ENCODE measurements at places on chromosomes 4 and X.

GRCh38 chr4:163175971-163176958 lies 9.6 kb upstream of the NAF1 start:
- no peak for DNase-seq

DNA sequence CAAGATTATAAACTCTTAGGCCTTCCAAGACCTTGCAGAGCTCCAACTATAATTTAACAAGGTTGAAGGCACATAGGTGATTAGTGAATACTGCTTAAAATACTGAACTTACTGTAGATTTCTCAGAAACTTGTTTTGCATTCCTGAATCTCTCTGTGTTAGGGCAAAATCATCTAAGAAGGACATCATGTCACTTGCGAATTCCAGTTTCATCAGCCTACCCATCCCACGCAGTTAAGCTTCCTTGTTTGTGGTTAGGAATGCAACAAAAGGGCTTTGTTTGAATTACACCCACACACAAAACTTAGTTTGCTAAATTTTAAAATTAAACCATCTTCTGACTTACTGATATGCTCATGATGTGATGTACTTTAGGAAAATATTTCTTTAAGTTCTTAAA lies 174.0 kb downstream of the SOWAHB start:
- no peak for DNase-seq

GRCh38 chr4:25513814-25514213 lies 136.8 kb downstream of the ANAPC4 start:
- DNase-seq = no peak

DNA sequence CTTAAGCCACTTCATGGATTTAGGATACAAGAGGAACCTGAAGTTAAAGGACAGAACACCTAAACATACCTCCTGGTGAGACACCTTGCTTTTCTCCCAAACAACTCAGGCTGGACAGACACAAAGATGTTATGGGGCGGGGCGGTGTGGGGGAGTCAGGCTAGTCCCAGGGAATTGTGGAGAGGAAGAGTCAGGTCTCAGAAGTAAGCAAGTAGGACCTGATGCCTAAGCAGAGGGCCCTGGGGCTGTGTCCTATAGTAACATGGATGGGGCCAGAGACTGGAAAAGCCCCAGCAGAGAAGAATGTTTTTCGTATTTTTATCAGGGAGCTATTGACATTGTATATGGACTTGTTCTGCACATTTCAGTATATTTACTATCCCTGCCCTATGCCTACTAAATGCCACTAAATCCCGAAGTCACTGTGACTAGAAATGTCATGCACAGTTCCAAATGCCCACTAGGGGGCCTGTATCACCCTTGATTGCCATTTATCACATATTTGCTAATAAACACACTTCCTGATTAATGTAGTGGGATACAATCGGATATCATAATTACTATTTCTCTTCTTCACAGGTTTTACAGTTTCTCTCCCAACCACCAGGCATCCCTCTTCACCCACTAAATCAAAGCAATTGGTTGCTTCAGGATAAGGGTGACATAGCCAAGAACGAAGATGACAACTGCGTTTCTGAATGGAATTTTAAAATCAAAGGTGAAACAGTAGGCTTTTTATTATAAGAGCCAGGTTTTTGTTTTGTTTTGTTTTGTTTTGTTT lies 23.8 kb upstream of the ARHGAP10 start:
- DNase-seq = peak; percentile 32

DNA sequence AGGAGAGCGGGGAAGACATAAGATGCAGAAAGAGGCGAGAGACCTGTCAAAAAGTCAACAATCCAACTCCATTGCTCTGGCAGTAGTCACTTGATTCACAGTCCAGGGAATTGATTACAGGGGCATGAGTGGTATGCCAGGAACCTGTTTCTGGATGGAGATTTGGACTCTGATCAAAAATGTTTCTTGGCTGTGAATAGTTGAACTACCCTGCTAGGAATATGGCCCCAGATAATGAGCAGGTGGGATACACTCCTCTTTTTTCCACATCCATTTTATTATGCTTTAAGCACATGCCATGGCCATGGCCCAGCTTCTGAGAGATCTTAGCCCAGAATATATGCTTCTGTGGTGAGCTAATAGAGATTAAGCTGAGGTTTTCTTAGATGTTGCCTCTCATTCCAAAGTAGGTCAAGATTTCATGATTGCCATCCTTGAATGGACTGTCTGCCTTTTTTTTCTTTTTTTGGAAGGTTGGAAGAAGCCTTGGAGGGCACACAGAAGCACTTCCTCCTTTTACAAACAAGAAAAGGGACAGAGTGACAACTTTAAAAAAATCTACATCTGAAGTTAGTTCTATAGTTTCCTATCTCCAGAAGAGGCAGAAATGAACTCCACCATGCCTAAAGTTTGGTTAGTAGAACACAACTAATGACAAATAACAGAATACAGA lies 121.9 kb downstream of the KIT start:
- DNase-seq = no peak

DNA sequence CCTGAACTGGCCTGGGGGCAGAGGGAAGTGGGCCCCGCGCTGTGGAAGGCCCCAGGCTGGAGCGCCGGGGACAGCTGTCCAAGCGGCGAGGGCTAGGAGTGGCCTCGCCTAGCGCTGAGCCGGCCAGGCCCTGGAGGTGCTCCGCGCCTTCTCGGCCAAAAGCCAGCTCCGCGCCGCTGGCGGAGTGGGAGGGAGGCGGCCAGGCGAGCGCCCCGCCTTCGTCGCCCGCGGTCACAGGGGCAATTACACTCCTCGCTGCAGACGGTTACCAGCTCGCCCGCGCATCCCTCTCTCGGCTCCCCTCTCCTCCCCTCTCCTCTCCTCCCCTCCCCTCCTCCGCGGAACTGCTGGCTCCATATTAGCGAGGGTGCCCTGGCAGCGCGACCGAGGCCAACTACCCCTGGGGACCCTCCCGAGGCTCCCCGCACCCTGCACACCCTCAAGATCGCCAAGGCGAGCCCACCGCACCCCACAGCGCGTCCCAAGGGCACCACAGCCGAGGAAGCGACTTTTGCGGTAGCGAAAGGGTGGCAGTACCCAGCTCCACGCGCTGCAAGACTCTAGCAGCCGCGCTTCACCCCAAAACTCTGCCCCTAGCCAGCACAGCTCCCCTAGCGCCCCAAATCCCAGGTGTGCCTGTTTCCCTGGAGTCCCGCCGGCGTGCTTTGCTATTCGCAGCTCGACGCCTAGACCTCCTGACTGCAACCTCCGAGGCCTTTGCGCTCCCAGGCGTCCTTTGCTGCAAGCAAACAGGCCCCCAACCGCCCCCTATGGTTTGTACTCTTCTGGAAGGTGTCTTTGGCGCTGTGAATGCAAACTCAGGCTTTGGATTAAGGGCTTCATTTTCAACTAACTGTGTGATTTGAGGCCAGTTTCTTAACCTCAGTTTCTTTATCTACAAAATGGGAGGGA lies 91.4 kb downstream of the BCOR start:
- DNase-seq = no peak

DNA sequence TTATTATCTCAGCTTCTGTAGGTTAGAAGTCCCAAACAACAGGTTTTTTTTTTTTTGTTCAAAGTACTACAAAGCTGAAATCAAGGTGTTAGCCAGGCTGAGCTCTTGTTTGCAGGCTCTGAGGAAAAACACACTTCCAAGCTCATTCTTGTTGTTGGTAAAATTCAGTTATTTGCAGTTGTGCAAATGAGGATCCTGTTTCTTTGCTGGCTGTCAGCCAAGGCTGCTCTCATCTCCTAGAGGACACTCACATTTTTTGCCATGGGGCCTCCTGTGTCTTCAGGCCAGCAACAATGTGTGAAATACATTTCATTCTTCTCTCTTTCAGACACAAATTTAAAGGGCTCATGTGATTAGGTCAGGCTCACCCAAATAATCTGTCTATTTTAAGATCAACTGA lies 60.3 kb upstream of the HSD17B10 start:
- DNase-seq = no peak

DNA sequence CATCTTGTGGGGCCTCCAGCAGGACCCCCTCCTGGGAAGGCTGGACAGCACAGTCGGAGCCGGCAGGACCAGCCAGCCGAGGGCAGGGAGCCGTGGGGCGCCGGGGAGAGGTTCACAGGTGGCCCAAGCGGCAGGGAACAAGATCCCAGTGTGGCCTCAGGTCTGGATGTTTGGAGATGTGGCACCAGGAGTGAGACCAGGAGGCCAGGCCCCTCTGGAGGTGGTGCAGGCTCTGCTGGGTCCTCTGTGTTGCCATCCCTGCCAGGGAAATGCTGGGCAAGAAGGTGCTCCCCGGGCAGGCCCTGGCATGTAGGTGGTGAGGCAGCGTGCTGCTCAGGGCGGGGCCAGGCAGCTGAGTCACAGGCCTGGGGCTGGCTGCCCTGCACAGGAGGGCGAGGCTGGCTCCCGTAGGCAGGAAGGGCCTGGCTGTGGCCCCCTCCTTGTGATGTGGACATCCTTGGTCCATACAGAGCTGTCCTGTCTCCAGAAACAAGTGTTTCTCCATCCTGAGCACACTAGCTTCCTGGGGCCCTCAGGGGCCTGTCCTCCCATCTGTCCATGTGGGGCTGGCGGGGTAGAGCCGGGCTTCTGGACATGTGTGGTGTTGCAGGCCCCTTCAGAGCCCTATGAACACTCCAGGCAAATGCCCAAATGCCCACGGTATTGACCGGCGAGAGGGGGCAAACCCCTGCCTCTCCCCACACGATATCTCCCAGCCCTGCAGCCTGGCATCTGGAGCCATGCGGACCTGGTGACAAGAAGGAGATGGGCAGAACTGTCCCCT lies 4.8 kb upstream of the HGFAC start:
- no peak for DNase-seq

DNA sequence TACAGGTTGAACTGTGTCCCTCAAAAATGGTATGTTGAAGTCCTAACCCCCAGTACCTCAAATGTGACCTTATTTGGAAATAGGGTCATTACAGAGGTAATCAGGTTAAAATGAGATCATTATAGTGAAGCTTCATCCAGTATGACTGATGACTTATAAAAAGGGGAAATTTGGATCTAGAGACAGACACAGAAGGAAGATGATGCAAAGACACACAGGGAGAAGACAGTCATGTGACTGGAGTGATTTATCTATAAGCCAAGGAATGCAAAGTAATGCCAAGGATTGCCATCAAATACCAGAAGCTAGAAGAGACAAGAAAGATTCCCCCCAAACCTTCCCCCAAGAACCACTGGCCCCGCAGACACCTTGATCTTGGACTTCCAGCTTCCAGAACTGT lies 155.2 kb downstream of the RBMX2 start:
- DNase-seq = no peak

GRCh38 chrX:48459483-48459882 lies 10.6 kb downstream of the SLC38A5 start:
- DNase-seq = no peak

GRCh38 chr4:39308611-39309010 lies 57.6 kb downstream of the RFC1 start:
- no peak for DNase-seq

DNA sequence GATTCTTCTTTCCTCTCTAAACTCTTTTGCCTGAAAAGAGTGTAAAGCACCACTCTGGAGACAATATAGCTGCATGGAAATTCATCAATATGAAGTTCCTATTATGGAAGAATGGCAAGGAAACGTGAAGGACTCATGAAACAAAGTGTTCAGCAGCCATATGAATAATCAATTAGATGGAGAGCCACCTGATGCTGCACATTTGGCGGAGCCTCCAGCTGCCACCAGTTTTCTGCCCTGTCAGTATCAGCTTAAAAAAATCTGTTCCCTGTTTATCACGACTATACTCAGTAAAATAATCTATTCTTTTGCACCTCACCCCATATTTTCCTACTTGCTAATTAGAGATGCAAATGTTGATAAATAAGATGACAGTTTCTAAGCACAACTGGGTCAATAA lies 276.0 kb downstream of the UNC5C start:
- no peak for DNase-seq
